BJ (cell line): ENCODE measurements at places on chromosomes 12 and 14.
A peak's percentile ranks its signal among the peaks of the same experiment; 100 is the strongest.

DNA sequence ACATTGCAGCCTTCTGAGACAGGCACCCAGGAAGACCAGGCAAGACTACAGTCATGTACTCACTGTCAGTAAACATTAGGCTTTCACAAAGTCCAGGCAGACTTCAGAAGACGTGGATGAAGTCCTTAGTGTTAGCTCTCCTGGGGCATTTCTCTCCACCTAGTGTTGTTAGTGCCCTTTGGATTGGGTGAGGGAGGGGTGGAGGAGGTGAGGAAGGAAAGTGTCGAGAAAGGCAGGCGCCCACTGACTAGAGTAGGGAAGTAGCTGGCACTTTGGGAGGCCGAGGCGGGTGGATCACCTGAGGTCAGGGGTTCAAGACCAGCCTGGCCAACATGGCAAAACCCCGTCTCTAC, 20.2 kb downstream of the TMEM229B start:
- DNase-seq, result no peak

DNA sequence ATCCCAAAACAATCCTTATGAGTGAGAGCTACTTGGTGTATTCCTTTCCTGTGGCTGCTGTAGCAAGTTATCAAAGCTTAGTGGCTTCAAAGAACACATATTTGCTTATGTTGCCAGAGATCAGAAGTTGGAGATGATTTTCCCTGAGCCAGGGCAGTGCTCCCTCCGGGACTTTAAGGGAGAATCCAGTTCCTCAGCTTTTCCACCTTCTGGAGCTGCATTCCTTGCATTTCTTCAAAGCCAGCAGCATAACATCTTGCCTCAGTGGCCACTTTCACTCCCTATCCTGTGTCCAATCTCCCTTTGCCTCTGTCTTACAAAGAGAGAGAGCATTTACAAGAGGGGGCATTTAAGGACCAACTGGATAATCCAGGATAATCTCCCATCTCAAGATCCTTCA, 33.7 kb downstream of the P2RX7 start:
- DNase-seq, result no peak

GRCh38 chr12:106646472-106646871, 63.7 kb downstream of the RFX4 start:
- DNase-seq, result no peak

- no peak for DNase-seq
Observed at GRCh38 chr14:30153717-30154116, 226.1 kb upstream of the PRKD1 start.

GRCh38 chr12:49568442-49569162, 660 bp upstream of the MCRS1 start:
- no peak for DNase-seq

DNA sequence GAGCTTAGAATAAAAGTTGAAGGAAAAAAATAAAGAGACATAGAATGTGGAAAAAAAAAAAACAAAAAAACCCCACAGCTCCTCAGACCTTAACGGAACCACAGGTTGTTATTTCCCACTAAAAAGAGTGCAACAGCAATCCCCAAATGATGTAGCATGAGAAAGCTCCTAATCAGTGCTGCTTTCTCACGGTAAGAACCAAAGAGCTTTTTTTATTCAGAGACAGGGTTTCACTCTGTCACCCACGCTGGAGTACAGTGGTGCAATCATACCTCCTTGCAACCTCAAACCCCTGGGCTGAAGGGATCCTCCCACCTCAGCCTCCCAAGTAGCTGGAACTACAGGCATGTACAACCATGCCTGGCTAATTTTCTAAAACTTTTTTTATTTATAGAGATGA, 13.3 kb downstream of the NDUFA12 start:
- no peak for DNase-seq

DNA sequence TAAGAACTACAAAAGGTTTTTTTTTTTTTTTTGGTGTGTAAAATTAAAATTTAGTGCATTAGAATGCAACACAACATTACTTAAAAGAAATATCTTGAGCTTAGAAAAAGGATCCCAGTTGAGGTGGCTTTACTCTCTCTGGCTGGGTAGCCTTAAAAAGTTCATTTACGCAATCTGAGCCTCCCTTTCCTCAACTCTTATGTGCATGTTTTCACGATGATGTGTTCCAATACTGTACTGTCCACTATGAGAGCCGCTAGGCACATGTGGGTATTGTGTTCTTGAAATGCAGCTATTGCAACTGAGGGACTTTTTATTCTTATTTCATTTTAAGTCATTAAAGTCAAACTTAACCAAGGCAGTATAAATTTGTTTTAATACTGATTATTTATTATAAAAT, 460.9 kb upstream of the SYT1 start:
- DNase-seq, result no peak

GRCh38 chr12:18863769-18864500, 126.0 kb downstream of the CAPZA3 start:
- DNase-seq, result no peak

GRCh38 chr14:61646366-61647116, 48.8 kb upstream of the HIF1A start:
- DNase-seq, result no peak

GRCh38 chr12:41663598-41664265, 475.6 kb downstream of the PDZRN4 start:
- peak; percentile 1 for DNase-seq

GRCh38 chr12:88665071-88665470, 84.8 kb upstream of the KITLG start:
- DNase-seq, result no peak

- no peak for DNase-seq
Observed at GRCh38 chr12:68981516-68981915, 48.5 kb upstream of the CPM start.

- DNase-seq, result no peak
Observed at GRCh38 chr14:90451443-90451842, 54.6 kb downstream of the CALM1 start.

- no peak for DNase-seq
Observed at GRCh38 chr12:32301216-32301615, 98.1 kb upstream of the FGD4 start.

DNA sequence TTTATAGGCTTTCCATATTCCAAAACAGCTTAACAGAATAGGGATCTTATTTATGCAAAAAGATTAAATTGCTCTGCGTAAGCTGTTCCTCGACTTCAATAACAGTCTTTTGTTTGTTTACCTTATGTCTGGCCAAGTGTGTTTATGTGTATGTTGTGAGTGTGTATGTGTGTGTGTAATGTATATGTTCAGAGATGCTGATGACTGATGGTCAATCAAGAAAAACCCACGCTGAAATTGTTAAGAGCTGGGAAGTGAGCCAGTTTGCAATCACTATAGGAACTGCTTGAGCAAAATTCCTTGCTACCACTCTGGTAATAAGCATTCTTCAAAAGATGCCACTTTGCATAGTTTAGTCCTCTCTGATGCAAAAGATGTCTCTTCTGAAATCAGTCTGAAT, 59.6 kb downstream of the PRKD1 start:
- DNase-seq, result no peak
